ENCODE measurements at places on chromosomes 2 and 18.

DNA sequence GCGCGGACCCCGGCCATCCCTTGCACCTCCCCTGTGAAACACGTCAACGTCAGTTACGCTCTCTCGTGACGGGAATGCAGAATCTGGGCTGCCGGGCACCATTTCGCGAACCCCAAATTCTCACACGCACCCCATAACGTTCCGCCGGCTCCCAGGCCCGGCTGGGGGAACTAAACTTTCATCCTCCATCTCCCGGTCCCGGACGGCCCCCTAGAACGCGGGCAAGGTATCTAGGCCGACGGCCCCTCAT, 544 bp downstream of the DNAJC27 start:
- no peak for DNase-seq

DNA sequence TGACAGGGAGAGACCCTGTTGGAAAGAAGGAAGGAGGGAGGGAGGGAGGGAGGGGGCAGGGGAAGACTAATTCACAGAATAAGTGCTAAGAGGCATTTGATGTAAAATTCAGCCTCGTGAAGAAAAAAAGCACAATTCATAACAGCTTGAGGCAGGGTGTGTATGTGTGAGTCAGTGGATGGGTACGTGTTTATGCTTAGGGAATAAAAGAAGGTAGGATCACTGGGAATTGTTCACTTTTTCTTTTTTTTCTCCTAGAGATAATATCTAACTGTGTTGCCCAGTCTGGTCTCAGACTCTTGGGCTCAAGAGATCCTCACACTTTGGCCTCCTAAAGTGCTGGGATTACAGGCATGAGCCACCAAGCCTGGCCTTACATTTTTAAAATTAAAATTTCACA, 39.2 kb downstream of the WDR33 start:
- no peak for DNase-seq

DNA sequence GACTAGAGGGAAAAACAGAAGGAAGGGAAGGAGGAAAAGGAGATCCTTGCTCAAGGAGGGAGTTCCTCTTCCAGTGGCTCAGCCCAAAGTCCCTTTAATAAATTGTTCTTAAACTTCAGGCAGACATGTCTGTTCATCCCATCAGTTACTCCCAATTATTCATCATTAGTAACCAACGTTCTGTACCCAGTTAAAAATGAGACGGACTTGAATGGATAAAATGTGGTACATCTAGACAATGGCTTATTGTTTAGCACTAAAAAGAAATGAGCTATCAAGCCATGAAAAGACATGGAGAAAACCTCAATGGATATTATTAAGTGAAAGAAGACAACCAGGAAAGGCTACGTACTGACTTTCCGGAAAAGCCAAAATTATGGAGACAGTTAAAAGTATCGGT, 50.8 kb upstream of the ACSL3 start:
- no peak for DNase-seq

DNA sequence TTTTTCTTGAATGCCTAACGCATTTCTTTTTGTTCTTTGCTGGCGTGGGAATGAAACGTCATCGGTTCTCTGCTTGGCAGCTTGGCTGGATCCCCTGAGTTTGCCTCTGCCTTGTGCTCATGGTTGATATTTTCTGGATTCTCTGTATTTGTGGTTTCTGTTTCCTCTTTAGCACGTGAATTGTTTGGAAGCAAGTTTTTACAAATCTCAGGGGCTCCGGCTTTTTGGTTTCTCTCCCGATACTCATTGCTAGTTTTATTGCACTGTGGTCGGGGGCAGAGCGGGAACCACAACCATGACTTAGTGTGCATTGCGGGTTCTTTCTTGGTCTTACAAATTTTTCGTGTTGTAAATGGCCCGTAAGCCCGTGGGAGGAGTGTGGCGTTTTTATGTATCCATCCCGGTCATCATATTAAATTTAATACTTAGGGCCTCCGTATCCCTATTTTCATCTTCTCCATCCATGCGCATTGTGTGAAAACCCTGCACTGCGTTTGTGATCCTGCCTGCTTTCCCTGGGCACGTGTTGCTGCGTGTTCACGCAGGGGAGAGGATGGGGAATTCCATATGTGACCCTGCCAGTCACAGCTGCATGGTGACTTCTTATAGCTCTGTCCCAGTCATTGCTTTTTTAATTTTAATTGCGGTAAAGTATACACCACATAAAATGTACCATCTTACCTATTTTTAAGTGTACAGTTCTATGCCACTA, 9.4 kb downstream of the RAMP1 start:
- no peak for DNase-seq

GRCh38 chr2:28400419-28400818, 7.8 kb downstream of the FOSL2 start:
- DNase-seq = no peak

Data from activated gamma-delta T cell treated with Interleukin-2 at 50 U/mL for 16 hours (primary cell).